ENCODE measurements at places on chromosomes 4 and X. TPM values are rescaled to one million over a fixed set of nuclear protein-coding genes. Genes with fewer than 3 reads are reported as not detected.
A peak's percentile ranks its signal among the peaks of the same experiment; 100 is the strongest.

DNA sequence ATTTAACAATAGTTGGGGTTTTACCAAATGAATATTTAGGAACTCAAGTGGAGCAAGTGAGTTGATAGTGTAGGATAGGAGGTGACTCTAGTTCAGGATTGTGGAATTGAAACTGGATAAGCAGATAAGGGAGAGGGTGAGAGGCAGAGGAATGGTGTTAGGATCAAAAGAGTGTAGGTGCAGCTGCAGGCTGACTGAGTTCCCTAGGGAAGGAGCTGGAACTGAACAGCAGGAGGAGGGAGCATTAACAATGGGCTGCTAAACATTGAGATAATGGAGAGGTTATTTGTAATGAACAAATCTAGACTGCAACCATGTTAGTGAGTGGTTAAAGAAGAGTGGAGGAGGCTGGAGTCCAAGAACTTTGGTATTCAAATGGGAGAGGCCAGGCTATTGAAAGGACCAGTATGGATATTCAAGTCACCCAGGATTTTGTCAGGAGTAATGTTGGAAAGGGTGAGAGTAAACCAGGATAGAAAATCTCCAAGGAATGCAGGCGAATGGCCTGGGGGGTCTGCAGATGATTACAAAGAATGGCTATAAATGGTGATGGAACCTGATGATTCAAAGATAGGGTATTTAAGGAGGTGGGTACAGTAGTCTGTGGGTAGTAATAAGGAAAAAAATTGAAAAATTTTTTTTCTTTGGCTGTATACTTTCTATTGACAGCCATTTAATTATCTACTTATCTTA is 497.1 kb upstream of the TENM3 start:
- DNase-seq, result no peak

Gene SH3TC1
- total RNA-seq, result 2.5 TPM

GRCh38 chr4:22202246-22202974 is 253.8 kb upstream of the KCNIP4 start:
- no peak for DNase-seq

GRCh38 chr4:107060388-107060787 is 24.3 kb upstream of the DKK2 start:
- no peak for DNase-seq

DNA sequence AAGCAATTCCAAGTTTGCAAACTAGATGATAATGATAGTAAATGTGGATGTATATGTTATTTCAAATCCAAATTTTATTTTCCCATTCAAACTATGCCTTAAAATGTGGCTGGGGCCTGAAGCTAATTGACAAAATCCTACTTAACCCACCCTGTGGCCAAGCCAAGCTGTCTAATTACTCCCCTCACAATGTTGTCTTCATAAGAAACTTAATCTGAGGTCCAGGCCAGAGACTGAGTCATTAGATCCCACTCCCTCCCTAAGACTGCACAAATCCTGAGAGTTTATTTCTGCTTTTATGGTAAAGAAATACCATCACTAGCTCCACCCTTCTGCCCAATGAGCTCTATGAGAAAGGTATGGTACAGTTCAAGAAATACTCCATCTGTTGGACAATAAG is 16.6 kb downstream of the SMPX start:
- DNase-seq, result no peak

GRCh38 chrX:139495324-139495723 is 35.2 kb upstream of the F9 start:
- DNase-seq, result no peak

DNA sequence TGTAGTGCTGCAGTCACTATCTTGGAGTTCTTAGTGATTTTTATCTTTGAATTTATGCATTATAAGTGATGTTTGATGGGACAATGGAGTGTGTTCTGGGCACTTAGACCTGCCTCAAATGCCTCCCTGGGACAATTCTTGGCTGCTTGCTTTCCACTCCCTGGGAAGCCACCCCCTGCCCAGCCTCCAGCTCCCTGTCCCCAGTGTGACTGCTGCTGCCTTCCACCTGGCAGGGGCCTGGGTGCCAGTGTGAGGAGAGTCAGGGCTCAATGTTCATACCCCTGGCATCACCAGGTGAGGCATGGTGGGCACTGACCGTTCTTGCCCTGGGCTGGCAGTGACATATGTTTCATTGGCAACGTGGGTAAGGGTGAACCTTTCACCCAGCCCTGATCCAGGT is 14.8 kb downstream of the MSX1 start:
- no peak for DNase-seq

Gene HPGDS
- total RNA-seq, result not detected

GRCh38 chrX:15598026-15598425 is 2.7 kb downstream of the ACE2 start:
- no peak for DNase-seq

Gene LIMCH1
- 49.4 TPM for total RNA-seq

Gene ADGRG2
- total RNA-seq, result 0.46 TPM

- DNase-seq, result no peak
Observed at GRCh38 chr4:109462297-109462696, 28.7 kb downstream of the SEC24B start.

GRCh38 chr4:16694173-16694883 is 204.1 kb downstream of the LDB2 start:
- DNase-seq, result no peak

GRCh38 chr4:52780617-52781354 is 29.6 kb upstream of the ERVMER34-1 start:
- DNase-seq, result peak; percentile 30

Gene TEC
- total RNA-seq, result 0.99 TPM

Measured in MG63 (cell line).